ENCODE measurements at places on chromosomes 5 and 9.

- DNase-seq = no peak
These were observed 274.4 kb downstream of the HINT1 start for GRCh38 chr5:130890610-130891009.

DNA sequence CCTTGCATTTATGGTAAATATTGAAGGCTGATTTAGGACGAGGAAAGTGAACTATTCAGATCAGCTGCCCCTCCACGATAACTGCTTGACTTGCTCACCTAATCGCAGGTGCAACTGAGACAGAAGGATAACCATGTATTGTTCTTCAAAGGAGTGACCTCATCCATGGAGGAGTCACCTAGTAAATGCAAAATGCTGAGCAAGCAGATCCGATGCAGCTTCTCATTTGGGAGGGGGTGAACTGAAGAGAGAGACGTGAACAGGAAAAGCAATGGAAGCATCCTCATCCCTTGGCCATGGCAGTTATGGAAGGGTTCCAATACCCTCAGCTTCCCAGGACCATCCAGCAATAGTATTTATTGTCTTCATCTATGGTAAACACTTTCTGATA, 47.5 kb downstream of the RASGRF2 start:
- no peak for DNase-seq

GRCh38 chr5:5159282-5160103, 19.4 kb downstream of the ADAMTS16 start:
- DNase-seq = no peak

- no peak for DNase-seq
These were observed 8.9 kb downstream of the MTRR start for GRCh38 chr5:7877851-7878250.
